ENCODE measurements at places on chromosomes 5 and 9.
A peak's percentile ranks its signal among the peaks of the same experiment; 100 is the strongest.

DNA sequence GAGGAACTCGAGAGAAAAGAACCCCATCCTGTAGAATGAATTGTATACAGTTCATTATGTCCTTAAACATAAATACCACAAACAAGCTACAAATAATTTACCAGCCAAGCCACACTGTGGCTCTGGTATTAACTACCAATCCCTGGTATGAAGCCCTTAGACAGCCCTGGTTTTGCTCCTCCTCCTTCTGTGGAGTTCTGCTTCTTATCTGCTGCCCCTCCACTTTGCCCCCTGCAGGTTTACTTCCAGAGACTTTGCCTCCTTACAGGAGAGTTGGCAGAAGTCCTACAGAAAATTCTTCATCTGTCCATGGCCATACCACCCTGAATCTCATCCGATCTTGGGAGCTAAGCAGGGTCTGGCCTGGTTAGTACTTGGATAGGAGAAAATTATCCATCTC, 219.8 kb downstream of the ACTL7B start:
- no peak for DNase-seq

DNA sequence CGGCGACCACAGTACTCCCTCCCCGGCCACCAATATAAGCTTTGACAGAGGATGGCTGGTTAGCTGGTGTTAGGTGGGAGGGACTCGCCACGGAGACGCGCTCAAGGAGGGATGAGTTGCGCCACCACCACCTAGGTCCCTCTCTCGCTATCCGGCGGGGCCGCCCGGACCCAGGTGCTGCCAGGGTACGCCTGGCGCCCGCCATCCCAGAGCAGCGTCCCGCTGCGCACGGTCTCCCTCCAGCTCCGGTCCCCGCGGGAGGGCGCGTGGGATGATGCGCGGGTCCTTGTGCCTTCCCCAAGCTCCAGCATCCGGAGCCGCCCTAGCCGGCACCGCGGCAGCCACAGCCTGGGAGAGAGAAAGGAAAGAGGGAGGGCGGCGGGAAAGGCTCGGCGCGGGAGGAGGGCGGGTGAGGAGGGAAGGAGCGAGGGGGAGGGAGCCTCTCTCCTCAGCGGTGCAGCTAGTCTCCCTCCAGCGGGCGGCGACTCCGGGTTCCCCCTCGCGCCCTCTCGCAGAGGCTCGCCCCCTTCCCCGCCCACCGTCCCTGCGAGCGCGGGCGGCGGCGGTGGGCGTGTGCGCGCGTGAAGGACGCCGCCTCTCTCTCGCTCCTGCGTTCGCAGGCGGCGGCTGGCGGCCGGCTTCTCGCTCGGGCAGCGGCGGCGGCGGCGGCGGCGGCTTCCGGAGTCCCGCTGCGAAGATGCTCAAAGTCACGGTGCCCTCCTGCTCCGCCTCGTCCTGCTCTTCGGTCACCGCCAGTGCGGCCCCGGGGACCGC, at the start of gene CAMK4:
Gene CAMK4 (plus strand): TSS at position 598 of the 774 bp plus-strand sequence. CDS start 100 bp downstream, at position 698.
- DNase-seq, result peak; percentile 59

GRCh38 chr5:32325062-32325461, 12.3 kb upstream of the MTMR12 start:
- DNase-seq, result no peak

DNA sequence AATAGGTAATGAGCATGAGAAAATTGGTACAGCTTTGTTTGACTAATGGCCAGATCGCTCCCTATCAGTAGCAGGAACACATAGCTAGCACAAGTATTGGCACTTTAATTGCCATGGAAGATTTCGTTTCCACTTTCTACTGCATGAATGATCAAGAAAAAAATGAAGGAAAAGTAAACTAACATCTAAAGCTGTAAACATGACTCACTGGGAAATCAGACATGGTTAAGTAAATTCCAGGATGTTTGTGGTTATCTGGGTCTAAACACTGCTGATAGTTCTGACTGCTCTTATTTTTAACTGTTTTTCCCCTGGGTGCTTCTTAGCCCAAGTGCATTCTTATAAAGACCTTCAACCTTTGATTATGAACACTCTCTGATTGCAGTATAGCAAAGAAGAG, 388.9 kb downstream of the NR2F1-AS1 start:
- DNase-seq, result no peak

- no peak for DNase-seq
Observed at GRCh38 chr9:100492952-100493351, 20.0 kb downstream of the TMEFF1 start.
